ENCODE measurements at places on chromosomes 11 and 22. TPM values are rescaled to one million over a fixed set of nuclear protein-coding genes. Genes with fewer than 3 reads are reported as not detected.
A peak's percentile ranks its signal among the peaks of the same experiment; 100 is the strongest.

The DRAP1 gene
- 300 TPM for total RNA-seq

The EXPH5 gene
- total RNA-seq, result 11.2 TPM

The BARX2 gene
- not detected for total RNA-seq

The RHBDD3 gene
- 20.3 TPM for total RNA-seq

The F2 gene
- not detected for total RNA-seq

The HTR3A gene
- total RNA-seq, result not detected

- H3K27me3 ChIP-seq, result no peaks in the 10 kb centered on the region
- DNase-seq, result peak; percentile 88
- H3K27ac ChIP-seq, result no peak overlapping the region
- H3K36me3 ChIP-seq, result no peaks in the 10 kb centered on the region
- no peak overlapping the region for H3K4me3 ChIP-seq
- peaks cover 23% of the 10 kb centered on the region for H3K4me1 ChIP-seq
These were observed 179.4 kb downstream of the ETS1 start for GRCh38 chr11:128407962-128408361.

DNA sequence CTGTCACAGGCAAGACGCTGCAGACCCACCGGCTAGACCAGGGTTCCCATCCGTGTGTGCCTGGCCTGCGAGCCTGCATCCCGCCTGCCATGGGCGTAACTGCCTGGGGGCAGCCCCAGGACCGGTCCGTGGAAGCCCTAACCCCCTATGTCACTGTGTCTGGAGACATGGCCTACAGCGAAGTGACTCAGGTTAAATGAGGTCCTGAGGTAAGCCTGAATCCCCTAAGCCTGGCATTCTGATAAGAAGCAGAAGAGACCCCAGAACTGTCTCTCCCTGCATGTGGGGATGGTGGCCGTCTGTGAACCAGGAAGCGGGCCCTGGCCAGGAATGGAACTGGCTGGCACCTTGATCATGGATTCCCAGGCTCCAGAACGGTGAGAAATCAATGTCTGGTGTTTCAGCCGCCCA, 570.1 kb downstream of the BRD1 start:
- no peaks in the 10 kb centered on the region for H3K27me3 ChIP-seq
- no peaks in the 10 kb centered on the region for H3K4me1 ChIP-seq
- no peak for DNase-seq
- no peak overlapping the region for H3K27ac ChIP-seq
- no peak overlapping the region for H3K4me3 ChIP-seq
- H3K36me3 ChIP-seq, result no peaks in the 10 kb centered on the region

GRCh38 chr11:15918674-15919073, 437.7 kb downstream of the SOX6 start:
- no peak for DNase-seq
- H3K36me3 ChIP-seq, result no peaks in the 10 kb centered on the region
- no peaks in the 10 kb centered on the region for H3K4me1 ChIP-seq
- no peak overlapping the region for H3K4me3 ChIP-seq
- no peaks in the 10 kb centered on the region for H3K27me3 ChIP-seq

GRCh38 chr11:120200677-120201076, 10.2 kb upstream of the OAF start:
- no peaks in the 10 kb centered on the region for H3K36me3 ChIP-seq
- H3K4me3 ChIP-seq, result no peak overlapping the region
- peaks cover 3% of the 10 kb centered on the region for H3K4me1 ChIP-seq

DNA sequence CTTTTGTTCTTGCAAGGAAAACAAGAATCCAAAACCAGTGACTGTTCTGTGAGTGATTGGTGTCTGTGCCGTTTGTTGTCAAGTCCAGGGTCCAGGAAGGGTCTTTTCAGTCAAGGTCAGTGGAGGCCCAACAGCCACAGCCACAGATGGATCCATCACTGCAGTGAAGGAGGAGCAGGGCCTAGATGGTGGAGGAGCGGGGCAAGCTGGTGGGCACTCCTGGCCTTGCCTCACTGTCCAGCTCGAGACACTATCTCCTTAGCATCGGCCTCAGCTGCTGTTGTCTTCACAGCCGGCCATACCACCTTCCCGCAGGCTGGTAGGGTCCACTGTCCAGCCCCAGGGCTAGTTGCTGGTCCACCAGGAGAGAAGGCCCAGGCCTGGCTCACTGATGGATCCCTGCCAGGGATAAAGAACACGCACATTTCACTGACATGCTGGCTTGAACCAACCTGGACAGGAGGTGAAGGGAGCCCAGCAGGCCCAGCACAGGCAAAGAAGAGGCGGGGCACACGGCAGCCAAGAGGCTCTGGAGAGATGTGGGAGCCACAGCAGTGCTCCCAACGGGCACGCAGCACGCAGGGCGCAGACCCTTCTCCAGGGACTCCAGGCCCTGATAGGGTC, 15.2 kb downstream of the POLR3H start:
- peaks cover 57% of the 10 kb centered on the region for H3K36me3 ChIP-seq
- no peak overlapping the region for H3K4me3 ChIP-seq
- no peaks in the 10 kb centered on the region for H3K27me3 ChIP-seq
- DNase-seq, result no peak
- no peak overlapping the region for H3K27ac ChIP-seq
- peaks cover 21% of the 10 kb centered on the region for H3K4me1 ChIP-seq

GRCh38 chr11:112178936-112179335, 3.6 kb downstream of the BCO2 start:
- H3K4me1 ChIP-seq, result peaks cover 3% of the 10 kb centered on the region
- no peak overlapping the region for H3K27ac ChIP-seq
- H3K4me3 ChIP-seq, result no peak overlapping the region
- no peaks in the 10 kb centered on the region for H3K27me3 ChIP-seq
- no peak for DNase-seq

GRCh38 chr22:44721213-44721612, 19.2 kb downstream of the PRR5 start:
- no peaks in the 10 kb centered on the region for H3K4me1 ChIP-seq
- H3K27ac ChIP-seq, result no peak overlapping the region
- no peak for DNase-seq
- H3K27me3 ChIP-seq, result no peaks in the 10 kb centered on the region
- H3K36me3 ChIP-seq, result no peaks in the 10 kb centered on the region
- no peak overlapping the region for H3K4me3 ChIP-seq

DNA sequence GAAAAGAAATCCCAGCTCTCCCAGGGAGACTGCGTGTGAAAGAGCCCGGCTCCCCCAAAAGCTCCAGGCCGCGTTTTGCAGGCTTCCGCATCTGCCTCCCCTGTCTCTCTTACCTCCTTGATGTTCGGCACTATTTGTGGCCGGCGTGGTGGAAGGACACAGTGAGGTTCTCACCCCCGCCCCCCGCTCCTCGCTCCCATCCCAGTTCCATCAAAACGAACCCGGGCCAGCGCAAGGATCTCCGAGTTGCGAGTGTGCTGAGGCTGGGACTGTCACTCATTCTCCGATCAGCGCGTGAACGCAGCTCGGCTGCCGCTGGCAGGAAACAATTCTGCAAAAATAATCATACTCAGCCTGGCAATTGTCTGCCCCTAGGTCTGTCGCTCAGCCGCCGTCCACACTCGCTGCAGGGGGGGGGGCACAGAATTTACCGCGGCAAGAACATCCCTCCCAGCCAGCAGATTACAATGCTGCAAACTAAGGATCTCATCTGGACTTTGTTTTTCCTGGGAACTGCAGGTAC, at the start of gene NCAM1:
Gene NCAM1 (plus strand): TSS at position 275 of the 523 bp plus-strand sequence.
- peak; percentile 84 for DNase-seq
- H3K36me3 ChIP-seq, result no peaks in the 10 kb centered on the region
- H3K4me3 ChIP-seq, result peak within 1 kb of the TSS; percentile 44
- H3K27ac ChIP-seq, result no peak within 1 kb of the TSS
- no peaks in the 10 kb centered on the region for H3K4me1 ChIP-seq

DNA sequence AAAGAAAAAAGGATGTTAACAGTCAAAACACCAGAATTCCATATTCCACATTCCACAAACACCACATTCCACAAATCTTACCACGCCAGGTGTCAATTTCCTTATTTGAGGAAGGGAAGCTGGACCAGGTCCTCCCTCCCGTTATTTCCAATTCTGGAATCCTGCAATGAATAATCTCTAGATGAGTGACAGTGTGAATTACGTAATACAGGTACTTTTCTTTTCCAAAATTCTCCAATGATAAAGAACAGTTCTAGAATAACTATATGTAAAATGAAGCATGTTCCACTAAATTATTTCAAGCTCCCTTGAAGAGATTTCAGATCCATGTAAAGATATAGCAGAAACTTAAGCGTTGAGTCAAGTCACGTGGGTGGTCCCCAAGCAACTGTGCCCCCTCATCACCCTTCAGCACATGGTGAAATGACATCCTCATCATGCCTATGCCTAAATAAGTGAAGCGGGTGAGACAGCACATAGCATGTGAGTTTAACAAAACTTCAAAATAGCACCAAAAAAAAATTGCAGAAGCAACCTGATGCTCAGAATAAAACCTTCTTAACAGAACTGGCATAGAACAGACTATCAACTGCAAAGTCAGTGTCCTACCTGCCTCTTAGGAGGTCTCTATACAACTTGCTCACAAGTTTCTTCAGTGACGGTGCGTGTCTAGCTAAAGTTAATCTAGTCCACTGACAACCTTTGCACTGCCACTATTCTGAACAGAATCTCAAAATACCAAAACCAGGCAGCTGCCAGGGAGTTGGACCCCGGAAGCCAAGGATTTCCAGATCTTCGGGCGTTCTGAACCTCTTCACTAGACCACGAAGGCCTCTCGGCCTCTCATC, 876 bp downstream of the NFRKB start:
- H3K4me1 ChIP-seq, result peaks cover 2% of the 10 kb centered on the region
- peak overlapping the region; percentile 69 for H3K4me3 ChIP-seq
- H3K27ac ChIP-seq, result peak overlapping the region; percentile 26
- DNase-seq, result peak; percentile 4
- no peaks in the 10 kb centered on the region for H3K36me3 ChIP-seq
- H3K27me3 ChIP-seq, result no peaks in the 10 kb centered on the region

GRCh38 chr11:66987924-66988637, 13.0 kb downstream of the C11orf86 start:
- H3K36me3 ChIP-seq, result no peaks in the 10 kb centered on the region
- H3K4me1 ChIP-seq, result no peaks in the 10 kb centered on the region
- H3K4me3 ChIP-seq, result no peak overlapping the region
- DNase-seq, result no peak
- H3K27me3 ChIP-seq, result no peaks in the 10 kb centered on the region
- H3K27ac ChIP-seq, result no peak overlapping the region

- H3K27me3 ChIP-seq, result no peaks in the 10 kb centered on the region
- peak; percentile 58 for DNase-seq
- no peak overlapping the region for H3K4me3 ChIP-seq
These were observed 12.7 kb downstream of the C11orf91 start for GRCh38 chr11:33687733-33688479.

- DNase-seq, result peak; percentile 9
- H3K4me3 ChIP-seq, result peak overlapping the region; percentile 92
- no peaks in the 10 kb centered on the region for H3K36me3 ChIP-seq
- no peaks in the 10 kb centered on the region for H3K4me1 ChIP-seq
These were observed 1.3 kb downstream of the NAP1L4 start for GRCh38 chr11:2990617-2991451.

DNA sequence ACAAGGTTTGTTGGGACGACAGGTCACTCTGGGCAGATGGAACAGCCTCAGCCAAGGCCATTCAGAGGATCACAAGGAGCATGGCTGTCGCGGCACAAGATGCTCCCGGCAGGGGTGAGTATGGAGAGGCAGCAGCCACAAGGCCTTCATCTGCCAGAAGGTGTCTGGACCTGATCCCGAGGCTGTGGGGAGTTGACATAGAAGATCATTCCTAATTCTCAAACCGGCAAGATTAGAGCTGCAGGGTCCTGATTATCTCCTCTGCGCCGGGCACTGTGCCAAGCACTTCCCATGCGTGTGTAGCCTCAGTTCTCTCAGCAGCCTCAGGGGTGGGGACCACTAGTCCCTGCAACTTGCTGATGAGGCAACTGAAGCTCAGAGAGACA, 32.3 kb upstream of the RFPL3 start:
- DNase-seq, result no peak
- H3K36me3 ChIP-seq, result no peaks in the 10 kb centered on the region
- H3K27ac ChIP-seq, result no peak overlapping the region
- H3K27me3 ChIP-seq, result no peaks in the 10 kb centered on the region
- no peak overlapping the region for H3K4me3 ChIP-seq
- H3K4me1 ChIP-seq, result no peaks in the 10 kb centered on the region

GRCh38 chr11:117417342-117417741, 89.7 kb downstream of the CEP164 start:
- no peak overlapping the region for H3K27ac ChIP-seq
- H3K4me1 ChIP-seq, result no peaks in the 10 kb centered on the region
- H3K4me3 ChIP-seq, result no peak overlapping the region
- H3K27me3 ChIP-seq, result no peaks in the 10 kb centered on the region
- no peak for DNase-seq

- no peaks in the 10 kb centered on the region for H3K27me3 ChIP-seq
- no peaks in the 10 kb centered on the region for H3K36me3 ChIP-seq
- DNase-seq, result no peak
- H3K27ac ChIP-seq, result no peak overlapping the region
- H3K4me1 ChIP-seq, result peaks cover 3% of the 10 kb centered on the region
These were observed 5.4 kb downstream of the KREMEN1 start for GRCh38 chr22:29078036-29078868.

GRCh38 chr22:49936973-49937757, 18.7 kb downstream of the CRELD2 start:
- peak; percentile 8 for DNase-seq
- H3K4me3 ChIP-seq, result no peak overlapping the region
- H3K27ac ChIP-seq, result no peak overlapping the region
- no peaks in the 10 kb centered on the region for H3K27me3 ChIP-seq
- no peaks in the 10 kb centered on the region for H3K36me3 ChIP-seq

GRCh38 chr11:23425381-23425780, 565.1 kb upstream of the CCDC179 start:
- no peak overlapping the region for H3K4me3 ChIP-seq
- no peaks in the 10 kb centered on the region for H3K4me1 ChIP-seq
- H3K36me3 ChIP-seq, result no peaks in the 10 kb centered on the region
- DNase-seq, result peak; percentile 2
- H3K27ac ChIP-seq, result no peak overlapping the region

DNA sequence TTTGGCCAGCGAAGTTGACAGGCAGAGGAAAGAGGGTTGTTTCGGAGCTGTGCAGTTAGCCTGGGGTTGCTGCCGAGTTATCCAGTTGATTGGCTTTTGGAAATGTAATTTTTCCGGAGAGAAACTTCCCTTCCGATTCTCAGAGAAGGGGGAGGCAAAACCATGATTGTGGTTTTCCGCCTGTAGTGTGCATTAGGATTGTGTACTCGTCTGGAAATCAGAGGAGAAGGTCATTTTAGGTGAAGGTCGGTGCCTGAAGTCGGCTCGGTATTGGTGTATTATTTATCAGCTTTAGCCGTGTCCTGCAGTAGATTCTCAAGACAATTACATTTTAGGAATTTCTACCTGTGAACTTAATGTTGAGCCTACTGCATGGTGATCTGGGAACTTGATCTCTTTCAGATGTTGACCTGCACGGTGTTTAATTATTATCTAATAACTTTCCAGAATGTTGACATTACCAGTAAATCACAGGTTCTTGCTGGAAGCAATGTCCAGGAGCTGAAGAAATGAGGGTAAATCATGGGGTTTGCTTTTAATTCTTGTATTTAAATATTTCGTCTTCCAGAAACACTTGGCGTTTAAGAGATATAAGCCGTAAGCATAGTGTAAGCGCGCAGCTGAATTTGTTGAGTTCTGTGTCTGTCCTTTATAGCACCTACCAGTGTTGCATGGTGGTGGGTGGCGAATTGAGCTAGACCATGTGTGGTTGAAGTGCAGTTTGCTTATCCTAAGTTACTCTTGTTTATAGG, 1.3 kb downstream of the ARHGEF12 start:
- H3K4me1 ChIP-seq, result peaks cover 9% of the 10 kb centered on the region
- H3K36me3 ChIP-seq, result no peaks in the 10 kb centered on the region
- H3K4me3 ChIP-seq, result peak overlapping the region; percentile 96
- DNase-seq, result peak; percentile 36
- H3K27ac ChIP-seq, result peak overlapping the region; percentile 95

All from fibroblast of lung (primary cell).